ENCODE measurements at places on chromosomes 7 and 10.
A peak's percentile ranks its signal among the peaks of the same experiment; 100 is the strongest.

DNA sequence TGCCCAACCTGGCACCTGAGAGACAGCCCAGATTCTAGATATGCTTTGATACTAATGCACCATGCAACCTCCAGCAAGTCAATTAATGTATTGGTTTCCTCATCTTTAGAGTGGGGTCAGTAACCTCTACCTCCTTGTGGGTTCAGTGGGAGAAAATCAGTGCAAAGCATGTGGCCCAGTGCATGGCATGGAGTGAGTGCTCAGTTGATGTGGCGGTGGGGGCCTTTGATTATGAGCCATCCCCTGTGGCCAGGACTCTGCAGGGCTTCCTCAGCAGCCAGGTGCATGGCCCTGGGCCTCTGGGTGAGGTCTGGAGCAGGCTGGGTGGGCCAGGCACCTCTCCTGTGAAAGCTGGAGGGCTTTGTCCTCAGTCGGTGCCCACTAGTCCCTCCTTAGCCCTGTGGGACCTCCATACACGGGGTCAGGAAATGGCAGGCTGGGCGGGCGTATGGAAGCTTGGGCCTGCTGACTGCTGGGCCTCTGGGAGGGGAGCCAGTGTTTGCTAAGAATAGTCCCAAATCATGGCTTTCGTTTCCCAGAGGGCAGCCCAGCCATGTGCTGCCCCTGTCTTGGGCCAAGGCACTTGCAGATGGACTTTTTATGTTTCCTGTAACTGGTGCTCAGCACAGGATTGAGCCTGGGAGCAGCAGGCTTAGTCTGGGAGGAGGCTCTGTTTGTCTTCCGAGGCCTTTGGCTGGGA, 3.4 kb downstream of the PALD1 start:
- no peak for DNase-seq

- DNase-seq: no peak
Observed at GRCh38 chr7:158655931-158656441, 48.6 kb downstream of the NCAPG2 start.

DNA sequence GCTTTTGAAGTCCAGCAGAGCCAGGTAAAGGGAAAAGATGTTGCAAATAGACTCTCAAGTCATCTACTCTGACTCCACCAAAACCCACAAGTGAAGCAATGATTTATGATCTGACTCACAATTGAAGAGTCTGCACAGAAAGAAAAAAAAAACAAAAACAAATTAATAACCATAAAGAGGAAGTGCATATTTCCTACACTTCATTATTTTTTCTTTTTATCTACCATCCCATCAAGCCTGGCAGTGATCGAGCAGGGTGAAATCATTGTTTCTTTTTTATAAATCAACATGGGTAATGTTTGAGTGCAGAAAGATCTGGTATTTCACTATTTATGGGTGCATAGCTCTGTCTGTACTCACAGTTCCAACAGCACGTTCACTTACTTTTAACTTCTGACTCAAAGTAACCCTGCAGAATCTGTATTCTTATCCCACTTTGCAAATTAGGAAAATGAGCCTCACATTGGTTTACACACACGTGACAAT, 829.0 kb downstream of the TNS3 start:
- peak; percentile 88 for DNase-seq

DNA sequence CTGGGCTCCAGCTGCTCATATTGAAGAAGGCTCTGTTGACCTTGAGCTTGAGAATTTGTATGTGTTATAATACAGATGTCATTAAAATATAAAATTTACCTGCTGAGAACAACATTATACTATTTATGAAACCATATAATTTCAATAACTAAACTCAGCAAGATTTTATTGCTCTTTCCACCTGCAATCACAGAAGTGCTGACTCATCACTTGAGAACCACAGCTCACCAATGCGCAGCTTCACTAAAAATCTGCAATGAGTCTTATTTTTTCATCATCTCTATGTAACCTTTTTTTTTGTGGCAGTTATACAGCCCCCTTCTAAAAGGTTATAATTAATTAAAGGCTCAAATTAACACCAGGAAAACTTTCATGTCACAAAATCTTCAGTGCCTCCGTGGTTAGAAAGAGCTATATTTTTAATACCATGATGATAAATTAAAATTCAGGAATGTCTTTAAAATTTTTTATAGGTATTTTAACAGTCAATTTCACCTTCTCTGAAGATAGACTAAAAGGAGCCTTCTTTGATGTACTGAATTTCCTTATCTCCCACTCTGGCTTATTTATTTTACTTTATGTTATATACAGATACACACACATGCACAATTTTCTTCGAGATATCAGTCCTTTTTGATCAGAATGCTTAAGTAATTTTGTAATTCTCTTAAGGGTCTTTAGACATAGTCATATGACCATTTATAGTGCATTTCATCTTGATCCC, 102.7 kb downstream of the EVX1 start:
- DNase-seq: no peak

DNA sequence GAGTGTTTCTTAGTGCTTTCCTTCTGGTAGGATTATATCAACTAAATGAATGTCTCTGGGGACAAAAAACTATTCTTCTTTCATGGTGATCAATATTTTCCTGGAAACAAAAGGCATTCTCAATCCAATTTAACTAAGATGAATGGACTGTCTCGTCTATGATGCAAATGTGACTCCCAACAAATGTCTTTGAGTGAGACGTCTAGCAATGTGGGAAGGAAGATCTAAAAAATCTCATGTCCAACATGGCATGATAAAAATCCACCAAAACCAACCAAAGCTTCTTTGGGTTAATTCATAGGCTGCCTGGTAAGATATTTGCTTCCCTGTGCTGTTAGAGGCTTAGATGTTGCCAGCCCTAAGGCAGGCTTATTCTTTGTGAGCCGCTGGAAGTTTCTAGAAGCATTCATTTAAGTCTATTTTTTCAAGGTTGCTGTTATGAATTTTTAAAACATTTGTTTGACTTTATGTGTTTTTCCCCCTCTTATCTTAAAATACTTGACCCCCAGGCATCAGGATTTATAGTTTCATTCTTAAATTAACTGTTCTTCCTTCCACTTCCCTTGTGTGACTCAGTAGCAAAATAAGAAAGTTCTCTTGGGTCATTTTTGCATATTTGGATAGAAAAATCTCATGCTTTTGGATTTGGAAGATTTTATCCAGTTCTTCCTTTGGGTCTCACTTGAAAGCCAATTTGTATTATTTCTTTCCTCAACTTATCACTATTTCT, 156.3 kb downstream of the NRP1 start:
- no peak for DNase-seq

Measured in muscle of back (tissue), 13 donors.